Right atrium auricular region (tissue), 2 donors: ENCODE measurements at places on chromosomes 11 and 22.

GRCh38 chr22:35274154-35274871 is 17.0 kb downstream of the HMGXB4 start:
- DNase-seq = no peak

DNA sequence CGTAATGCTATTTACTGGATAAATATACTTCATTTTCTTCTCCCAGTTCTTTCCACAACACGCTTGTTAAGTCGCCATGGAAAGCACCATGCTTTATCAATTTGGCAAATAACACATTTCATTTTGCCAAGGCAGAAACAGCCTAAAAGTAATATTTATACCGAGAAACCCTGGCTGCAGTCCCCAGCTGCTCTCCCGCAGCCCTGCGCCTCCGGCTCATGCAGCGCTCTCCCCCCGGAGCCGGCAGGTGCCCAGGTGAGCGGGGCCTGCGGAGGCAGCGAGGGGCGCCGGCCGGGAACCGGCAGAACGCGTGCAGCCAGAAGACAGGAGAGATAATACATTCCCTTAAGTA is 681 bp upstream of the ARHGEF12 start:
- DNase-seq = no peak

GRCh38 chr11:46697303-46697702 is 3.1 kb downstream of the ARHGAP1 start:
- DNase-seq = no peak

DNA sequence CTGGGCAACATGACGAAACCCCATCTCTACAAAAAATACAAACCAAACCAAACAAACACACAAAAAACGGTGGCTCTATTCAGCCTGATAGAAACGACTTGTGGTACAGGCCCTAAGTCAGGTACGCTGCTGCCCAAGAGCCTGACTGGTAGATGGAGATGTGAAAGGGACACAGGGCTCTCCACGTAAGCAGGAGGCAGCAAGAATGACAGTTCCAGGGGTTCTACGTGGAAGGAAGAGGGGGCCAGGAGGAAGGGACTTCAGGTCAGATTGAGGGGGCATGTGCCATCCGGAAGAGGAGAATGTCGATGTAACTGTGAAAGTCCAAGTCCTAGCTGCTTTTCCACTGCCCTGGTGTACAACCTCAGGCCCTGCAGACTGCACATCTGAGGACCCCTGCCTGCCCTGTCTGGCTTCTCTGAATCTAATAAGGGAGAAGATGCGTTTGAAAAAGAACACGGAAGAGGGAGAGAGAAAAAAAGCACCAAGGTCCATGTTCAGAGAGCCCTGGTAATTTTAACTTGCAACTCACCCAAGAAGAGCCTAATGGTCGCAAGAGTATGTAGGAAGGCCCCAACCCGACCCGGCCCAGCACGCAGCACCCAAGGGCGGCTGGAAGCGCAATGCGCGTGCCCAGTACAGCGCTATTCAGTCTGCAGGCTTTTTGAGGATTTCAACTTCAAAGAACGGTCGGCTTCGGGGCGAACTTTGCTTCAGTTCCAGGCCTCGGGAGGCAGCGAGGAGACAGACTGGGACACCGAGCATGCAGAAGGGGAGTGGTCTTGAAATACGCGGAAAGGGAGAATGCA is 909 bp upstream of the ZNRD2 start:
- DNase-seq = no peak

DNA sequence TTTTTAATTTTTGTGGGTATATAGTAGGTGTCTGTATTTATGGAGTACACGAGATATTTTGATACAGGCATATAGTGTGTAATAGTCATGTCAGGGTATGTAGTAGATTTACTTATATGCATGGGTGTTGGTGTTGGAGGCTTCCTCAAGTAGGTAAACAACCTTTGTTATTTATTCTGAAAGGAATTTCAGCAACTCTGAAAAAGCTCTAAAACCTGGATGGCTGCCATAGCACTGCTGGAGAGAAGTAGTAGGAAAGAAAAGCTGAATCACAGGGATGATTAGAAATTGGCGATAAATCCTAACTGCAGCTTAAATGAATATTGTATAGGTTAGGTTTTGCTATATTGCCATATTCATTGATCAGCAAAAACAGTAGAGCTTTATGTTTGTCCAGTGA is 44.4 kb upstream of the ST14 start:
- DNase-seq = no peak

DNA sequence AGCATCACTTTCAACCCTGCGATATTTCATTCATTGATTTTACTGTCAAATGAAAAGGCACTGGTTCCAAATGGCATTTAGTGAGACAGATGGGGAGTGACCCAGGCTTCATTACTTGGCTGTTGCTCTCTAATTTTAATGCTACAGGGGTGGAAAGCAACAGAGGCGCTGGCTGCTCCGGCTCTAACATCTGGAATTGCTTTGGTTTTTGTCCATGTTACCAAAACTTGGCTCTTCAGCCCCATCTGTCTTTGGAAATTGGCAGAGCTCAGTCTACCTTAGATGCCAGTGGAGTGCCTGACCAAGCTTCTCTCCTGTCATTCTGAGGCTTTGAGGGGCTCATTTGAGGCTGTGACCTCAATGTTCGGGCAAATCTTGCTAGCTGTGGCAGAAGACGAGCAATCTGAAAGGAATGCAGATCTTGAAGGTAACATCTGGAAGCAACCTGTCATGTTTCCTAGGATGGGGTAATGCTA is 409.5 kb upstream of the SYN3 start:
- no peak for DNase-seq

DNA sequence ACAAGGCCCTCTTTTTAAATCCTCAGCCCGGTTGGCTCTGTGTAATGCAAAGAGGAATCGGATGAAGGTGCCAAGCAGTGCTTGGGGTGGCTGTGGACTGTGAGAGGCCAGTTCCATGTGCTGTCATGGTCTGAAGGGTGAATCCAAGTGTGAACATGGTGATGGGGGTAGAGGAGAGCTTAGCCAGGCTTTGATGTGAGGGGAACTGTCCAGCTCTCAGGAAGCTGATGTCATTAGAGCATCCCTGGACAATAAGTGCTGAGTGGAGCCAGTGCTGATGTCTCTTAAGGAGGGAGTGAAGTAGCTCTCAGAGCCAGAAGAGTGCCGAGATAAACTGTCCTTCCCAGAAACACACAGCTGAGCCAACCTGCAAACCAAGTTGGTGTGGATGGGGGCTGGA is 53.6 kb downstream of the NAV2 start:
- no peak for DNase-seq

DNA sequence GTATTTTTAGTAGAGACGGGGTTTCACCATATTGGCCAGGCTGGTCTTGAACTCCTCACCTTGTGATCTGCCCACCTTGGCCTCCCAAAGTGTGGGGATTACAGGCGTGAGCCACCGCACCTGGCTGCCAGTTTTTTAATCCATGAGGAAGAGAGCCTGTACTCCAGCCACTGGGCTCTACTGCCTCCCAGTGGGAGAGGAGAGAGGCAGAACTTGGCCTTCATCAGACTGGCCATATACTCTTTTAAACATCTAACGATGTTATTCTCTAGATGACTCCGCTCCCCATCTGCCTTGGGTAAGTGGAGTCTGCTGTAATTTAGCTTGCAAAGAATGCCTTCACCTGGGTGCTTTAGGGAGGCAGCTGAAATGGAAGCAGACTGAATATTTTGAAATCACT is 34.6 kb downstream of the SLC6A5 start:
- DNase-seq = no peak

DNA sequence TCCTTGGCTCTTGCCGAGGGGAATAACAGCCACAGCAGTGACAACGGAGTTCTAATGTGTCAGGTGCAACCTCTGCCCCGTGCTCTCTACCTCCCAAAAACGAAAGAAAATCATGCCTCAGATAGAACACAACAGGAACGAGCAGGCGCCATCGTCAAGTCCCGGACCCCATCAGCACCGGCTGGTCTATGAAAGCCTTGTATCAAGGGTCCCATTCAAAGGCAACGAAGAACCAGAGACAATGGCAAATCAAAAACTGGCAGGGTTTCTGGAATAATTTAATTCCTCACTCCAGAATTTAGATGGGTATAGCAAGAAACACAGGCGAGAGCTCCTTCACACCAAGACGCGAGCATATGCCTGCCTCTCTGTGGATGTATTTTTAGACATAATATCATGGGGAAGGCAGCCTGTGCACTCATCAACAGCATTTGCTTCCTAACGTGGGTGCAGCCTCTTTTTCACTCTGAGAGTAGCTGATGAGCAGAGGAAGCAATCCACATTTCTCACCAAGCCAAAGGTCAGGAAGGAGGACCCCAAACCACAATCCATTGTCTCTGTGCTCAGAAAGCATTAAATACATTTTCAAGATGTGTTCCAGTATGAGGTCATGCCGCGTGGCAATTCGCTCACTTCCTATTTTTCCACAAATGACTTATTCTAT is 193.4 kb upstream of the BLID start:
- DNase-seq = no peak

DNA sequence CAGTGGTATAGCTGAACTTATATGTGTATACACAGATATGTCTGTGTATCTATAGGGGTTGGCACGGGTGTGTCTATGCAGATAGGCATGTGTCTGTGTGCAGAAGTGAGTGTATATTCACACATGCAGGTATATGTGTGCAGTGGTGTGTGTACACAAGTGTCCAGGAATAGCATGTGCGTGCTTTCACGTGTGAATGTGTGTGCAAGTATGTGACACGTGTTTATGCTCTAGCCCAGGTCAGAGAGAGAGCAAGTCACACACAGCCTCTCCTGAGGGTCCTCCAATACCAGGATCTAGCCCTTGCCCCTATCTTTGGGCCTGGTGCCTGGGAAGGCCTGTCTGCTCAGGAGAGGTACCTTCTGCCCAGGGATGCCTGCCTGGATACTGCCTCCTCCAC is 26.3 kb downstream of the PDE2A start:
- DNase-seq = no peak

GRCh38 chr22:36879775-36880174 is 19.0 kb downstream of the NCF4 start:
- DNase-seq = no peak

- DNase-seq = no peak
Observed at GRCh38 chr11:91926965-91927364, 297.7 kb upstream of the FAT3 start.

GRCh38 chr11:1923201-1923956 is 3.9 kb downstream of the TNNT3 start:
- no peak for DNase-seq

DNA sequence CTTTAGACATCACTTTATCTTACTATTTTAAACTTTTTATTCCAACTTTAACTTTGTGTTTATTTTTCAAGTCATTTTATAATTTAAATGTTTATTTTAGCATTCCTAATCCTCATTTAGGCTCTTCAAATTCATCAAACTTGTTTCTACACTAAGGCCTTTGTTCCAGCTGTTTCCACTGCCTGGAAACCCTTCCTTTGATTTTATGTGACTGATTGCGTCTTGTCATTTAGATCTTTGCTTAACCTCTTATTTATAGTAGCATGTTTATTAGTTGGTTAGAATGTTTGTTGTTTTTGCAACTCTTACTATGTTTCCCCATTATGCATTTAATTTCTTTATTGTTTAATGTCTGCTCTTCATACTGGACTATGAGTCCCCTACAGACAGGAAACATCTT is 132.0 kb downstream of the FAM181B start:
- DNase-seq = no peak

DNA sequence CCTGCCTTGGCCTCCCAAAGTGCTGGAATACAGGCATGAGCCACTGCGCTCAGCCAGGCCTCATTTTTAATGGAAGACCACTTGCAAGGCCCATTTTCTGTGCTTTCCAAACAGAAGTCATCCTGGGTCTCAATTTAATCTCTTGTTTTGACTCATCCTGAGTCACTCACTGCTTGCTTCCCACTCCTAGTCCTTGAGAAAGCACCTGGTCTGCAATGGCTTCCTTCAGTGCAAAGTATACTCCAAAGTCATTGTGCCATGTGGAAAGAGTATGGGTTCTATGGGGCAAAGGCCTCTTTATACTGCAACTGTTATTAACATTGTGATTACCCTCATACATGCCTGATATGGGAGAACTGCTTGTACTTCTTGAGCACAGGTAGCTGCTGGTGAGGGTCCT is 18.3 kb upstream of the SLC5A1 start:
- no peak for DNase-seq

GRCh38 chr22:47144791-47145425 is 382.5 kb downstream of the TBC1D22A start:
- no peak for DNase-seq

GRCh38 chr11:115555336-115556090 is 51.3 kb upstream of the CADM1 start:
- no peak for DNase-seq

GRCh38 chr11:1927026-1927847 is 7.7 kb downstream of the TNNT3 start:
- DNase-seq = no peak

- no peak for DNase-seq
Observed at GRCh38 chr22:20111045-20111688, 4.7 kb upstream of the RANBP1 start.

- no peak for DNase-seq
Observed at GRCh38 chr11:1706634-1707400, 9.8 kb downstream of the KRTAP5-6 start.

- no peak for DNase-seq
Observed at GRCh38 chr11:128580612-128581011, 6.7 kb downstream of the ETS1 start.

DNA sequence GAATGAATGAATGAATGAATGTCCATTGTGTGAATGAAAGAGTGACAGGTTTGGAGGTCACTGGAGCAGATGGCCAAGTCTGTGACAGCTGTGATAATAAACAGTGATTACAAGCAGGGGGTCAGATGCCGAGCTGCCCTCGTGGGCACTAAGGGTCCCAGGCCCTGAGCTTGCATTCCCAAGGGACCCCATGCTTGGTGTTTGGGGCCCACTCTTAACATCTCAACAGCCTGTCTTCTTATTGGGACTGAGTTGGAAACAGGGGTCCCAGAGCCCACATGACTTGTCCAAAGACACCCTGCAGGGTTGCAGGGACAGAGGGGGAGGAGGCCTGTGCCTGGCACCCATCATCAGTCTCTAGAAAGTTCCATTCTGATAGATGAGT is 12.0 kb upstream of the ANO1 start:
- DNase-seq = peak; percentile 9

DNA sequence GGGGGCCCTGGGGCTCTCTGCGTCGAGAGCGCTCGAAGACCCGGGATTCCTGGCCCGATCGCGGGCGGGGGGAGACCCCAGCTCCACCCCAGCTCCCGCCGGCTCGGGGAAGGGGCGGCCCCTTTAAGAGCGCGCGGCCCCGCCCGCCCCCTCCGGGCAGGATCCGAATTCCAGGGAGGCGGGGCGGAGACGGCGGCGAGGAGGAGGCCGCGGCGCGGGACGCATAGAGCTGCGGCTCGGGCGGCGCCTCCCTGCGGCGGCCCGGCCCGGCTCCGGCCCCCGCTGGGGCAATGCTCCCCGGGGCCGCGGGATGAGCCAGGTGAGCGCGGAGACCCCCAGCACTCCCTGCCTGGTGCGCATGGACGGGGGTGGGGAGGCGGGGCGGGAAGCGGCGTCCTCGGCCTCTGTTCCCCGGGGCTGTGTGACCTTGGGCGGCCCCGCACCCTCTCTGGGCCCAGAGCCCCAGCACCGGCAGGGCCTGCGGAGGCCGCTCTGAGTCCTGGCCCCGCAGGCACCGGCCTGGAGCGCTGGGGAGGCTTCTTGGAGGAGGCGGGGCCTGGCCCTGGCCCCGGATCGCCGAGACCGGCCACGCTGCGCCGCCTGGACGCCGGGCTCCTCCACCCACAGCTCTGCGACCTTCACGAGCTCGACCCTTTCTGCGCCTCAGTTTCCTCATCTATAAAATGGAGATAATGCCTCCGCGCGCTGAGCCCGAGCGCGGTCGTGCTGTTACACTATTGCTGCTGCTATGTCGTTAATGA is 565 bp downstream of the GAS2L1 start:
- peak; percentile 79 for DNase-seq
